ENCODE measurements at places on chromosomes 7 and 10.

DNA sequence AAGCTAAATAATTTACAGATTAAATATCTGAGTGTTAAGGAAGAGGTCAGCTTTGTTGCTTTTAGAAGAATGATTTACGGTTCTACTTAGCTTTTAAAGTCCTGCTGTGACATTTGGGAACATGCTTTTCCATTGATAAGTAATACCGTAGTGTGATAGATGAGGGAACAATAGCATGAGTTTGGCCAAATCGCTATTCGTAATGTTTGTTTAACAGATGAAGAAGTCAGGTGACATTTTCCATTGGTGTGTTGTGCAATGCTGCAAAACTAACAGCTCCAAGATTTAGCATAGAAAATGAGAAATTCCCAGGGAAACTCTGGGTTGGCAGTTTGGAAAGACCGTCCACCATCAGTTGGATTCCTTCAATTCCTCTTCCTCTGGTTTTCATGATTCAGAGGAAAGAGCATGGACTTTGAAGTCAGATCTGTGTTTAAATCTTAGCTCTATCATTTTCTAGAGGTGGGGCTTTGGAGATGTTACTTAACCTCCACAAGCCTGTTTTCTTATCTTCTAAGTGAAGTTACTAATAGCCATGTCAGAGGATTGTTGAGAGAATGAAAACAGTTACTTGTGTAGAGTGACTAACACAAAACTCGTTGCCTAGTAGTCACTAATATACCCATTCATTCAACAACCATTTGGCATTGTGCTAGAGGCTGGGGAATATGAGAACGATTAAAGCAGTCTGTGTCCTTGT, 140.4 kb upstream of the BMPER start:
- DNase-seq = no peak

- no peak for DNase-seq
These were observed 512 bp downstream of the OSBPL3 start for GRCh38 chr7:24979470-24979862.

DNA sequence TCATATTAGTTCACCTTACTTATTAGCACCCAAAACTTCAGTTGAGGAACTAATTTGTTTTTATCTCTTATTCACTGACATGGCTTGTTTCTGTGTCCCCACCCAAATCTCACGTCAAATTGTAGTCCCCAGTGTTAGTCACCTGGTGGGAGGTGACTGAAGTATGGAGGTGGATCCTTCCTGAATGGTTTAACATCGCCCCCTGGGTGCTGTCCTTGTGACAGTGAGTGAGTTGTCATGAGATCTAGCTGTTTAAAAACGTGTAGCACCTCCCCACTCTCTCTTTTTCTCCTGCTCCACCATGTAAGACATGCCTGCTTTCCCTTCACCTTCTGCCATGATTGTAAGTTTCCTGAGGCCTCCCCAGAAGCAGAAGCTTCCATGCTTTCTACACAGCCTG, 75.0 kb upstream of the HECTD2 start:
- DNase-seq = no peak

GRCh38 chr10:53606981-53607380, 834.4 kb upstream of the MBL2 start:
- no peak for DNase-seq

GRCh38 chr7:22216309-22216708, 140.6 kb downstream of the RAPGEF5 start:
- no peak for DNase-seq

- no peak for DNase-seq
These were observed 73.3 kb upstream of the COL13A1 start for GRCh38 chr10:69728335-69728870.

DNA sequence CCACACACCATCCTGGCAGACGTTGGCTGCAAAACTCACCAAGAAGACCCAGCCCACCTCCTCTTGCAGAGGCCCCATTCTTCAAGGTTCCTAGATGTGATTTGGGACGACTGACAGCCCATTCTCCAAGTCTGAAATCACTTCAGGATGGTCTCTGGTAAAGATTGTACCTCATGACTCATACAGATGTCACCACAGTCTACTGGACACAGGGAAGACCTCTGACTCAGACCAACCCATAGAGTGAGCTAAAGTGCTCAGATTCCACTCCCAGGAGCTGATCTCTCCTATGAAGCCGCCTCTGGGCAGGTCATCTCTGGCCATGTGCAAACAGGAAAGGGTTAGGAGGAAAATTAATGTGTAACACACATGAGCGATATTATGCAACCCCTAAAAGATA, 102.4 kb upstream of the VWC2 start:
- DNase-seq = no peak

- DNase-seq = no peak
These were observed 11.7 kb upstream of the VIM start for GRCh38 chr10:17216217-17216900.

- no peak for DNase-seq
These were observed 66.7 kb upstream of the GPR26 start for GRCh38 chr10:123599366-123599849.

GRCh38 chr7:4204513-4205165, 477.5 kb upstream of the FOXK1 start:
- DNase-seq = no peak

DNA sequence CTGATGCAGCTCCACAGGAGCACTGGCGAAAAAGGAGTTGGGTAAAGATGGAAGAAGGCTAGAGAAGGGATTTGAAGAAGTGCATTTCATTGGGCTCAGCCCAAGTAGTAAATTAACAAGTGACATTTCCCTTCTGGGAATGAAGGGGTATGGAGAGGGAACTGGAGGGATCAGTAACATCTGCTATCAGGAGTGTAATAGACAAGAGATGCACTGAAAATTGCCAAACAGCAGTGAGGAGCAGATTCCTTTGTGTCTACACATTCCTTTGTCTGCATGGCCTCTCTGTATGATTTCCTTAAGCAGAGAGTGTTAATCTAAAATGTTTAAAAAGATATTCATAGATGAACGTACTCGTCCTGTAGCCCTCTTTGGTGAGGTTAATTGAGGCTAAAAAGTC, 148.2 kb upstream of the FERD3L start:
- no peak for DNase-seq

DNA sequence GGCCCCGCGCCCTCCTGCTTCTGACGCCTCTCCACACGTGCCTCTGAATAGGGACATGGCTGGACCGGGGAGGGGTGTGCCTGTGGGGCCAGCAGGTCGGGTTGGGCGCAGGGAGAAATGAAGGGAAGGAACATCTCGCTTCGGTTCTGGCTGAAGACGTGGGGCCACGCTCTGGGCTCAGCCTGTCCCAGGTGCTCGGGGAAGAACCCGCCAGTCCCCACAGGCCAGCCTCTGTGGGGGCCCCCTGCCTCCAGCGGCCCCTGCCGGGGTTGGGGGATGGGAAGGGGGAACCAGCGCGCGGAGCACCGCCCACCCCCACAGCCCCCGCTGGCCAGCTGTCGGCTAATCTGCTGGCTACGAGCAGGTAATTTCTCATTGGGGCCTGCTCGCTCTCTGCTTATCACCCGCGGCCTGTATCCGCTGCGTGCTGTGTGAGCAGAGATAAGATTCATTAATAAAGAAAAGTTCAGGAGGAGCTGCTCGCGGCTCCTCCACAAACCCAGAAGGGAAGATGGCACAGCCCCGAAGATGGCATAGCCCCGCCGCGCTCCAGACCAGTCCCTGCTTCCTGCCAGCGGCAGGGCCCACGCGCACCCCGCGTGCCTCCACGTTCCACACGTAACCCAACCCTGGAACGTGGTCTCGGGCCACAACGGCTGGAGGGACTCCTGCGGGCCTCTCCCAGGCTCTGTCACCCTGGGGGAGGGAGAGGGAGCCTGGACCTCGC, 186.2 kb downstream of the ELFN1 start:
- no peak for DNase-seq

DNA sequence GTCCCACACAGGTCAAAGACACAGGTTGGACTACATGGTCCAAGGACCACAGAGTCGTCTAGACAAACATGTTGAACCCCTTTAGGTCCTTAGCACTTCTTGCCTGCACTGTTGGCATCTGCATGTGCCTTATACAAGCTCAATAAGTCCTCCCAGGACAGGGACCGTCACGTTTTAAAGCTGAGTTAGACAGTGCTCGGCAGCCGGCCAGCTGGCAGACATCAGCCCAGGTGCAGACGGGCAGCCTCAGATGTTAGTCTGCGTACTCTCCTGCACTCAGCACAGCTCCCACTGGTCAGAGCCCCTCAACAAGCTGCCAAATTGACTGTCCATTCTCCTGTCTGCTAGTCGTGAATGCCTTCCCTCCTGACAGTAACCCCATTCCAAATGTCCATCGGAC, 34.9 kb downstream of the PARP12 start:
- no peak for DNase-seq

DNA sequence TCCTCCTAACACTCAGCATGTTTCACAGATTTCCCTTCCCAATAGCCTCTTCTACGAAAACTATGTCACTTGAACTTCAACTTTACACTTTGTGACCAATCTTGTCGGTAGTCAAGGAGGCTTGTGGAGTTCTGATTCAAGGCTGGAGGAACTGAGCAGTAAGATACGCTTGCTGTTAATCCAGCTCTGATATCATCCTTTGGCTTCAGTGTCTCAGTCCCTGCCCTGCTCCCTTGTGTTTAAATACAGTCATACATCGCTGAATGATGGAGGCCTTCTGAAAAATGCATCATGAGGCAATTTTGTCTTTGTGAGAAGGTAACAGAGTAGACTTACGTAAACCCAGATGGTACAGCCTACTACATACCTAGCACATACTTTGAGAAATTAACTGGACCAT, 173.6 kb downstream of the RNF133 start:
- DNase-seq = no peak

- DNase-seq = no peak
These were observed 597.6 kb downstream of the PHTF2 start for GRCh38 chr7:78396210-78396609.

DNA sequence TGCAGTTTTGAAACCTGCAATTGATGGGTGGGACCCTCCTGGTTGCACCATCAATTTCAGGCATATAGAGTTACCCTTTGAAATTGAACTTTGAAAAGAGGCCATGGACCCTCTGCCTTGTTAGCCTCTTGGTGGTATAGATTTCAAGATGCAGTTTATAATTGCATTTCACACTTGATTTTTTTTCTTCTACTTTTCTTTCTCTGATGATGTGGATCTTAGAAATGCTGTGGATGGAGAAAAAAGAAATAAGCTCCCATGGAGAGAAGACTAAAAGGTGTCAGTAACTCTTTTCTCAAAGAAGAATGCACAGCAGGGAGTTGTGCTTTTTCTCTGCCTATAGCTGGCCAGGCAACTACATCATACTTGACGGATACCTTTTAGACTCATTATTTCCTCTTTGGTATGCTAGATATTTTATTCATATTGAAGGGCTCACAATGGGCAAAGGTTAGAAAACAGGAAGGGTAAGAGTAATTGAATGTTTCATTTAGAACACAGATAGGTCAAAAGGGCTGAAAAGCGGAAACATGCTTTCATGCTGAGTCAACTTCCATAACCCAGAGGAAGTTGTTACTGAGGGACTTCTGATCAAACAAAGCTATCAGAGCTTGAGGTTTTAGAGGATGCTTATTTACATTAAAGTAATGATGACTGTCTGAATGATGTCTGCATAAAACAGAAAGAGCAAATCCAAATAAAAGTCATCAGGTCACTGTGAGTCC, 773.2 kb upstream of the LRRN3 start:
- DNase-seq = no peak

GRCh38 chr10:85666102-85666501, 700.5 kb downstream of the GRID1 start:
- DNase-seq = no peak

DNA sequence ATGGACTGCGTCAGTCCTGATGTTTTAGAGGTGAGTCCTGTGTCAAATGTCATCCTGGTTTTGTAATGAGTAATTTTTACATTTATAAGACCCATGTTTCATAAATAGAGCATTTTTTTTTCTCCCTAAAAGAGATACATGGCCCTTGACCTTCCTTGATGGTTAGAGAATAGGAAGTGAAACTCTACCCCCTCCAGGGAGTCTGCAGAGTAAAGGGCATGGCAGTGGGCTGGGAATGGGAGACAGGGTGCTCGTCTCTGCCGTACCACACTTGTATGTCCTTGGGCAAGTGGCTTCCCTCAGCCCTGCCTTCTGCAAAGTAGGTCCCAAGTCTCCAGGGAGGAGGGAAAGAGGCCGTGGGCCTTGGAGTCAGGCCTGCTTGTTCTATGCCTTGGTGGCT, 63.9 kb downstream of the WDFY4 start:
- DNase-seq = no peak

- DNase-seq = no peak
These were observed 98.8 kb upstream of the ZNF722 start for GRCh38 chr7:63899691-63900393.

- DNase-seq = peak; percentile 52
These were observed 141.7 kb upstream of the PFKP start for GRCh38 chr10:2925631-2926030.

DNA sequence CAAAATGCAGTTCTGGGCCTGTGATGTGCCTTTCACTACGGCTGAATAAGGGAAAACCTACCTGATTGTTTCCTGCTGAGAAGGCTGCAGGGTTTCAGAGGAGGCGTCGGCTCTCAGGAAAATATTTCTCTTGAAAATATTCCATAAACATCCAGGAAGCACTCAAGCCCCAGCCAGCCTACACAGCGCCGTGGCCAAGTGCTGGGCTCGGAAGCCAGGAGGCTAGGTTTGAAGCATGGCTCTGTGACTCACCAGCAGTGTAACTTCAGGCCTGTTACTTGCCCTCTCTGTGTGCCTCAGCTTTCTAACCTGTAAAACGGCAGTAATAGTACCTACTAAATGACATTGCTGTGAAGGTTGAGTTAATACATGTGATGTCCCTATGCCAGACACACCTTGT, 399.1 kb downstream of the GATA3 start:
- no peak for DNase-seq

- no peak for DNase-seq
These were observed 105.1 kb upstream of the ZEB1 start for GRCh38 chr10:31213959-31214358.

GRCh38 chr10:29304264-29304994, 15.6 kb downstream of the LYZL1 start:
- DNase-seq = peak; percentile 39

DNA sequence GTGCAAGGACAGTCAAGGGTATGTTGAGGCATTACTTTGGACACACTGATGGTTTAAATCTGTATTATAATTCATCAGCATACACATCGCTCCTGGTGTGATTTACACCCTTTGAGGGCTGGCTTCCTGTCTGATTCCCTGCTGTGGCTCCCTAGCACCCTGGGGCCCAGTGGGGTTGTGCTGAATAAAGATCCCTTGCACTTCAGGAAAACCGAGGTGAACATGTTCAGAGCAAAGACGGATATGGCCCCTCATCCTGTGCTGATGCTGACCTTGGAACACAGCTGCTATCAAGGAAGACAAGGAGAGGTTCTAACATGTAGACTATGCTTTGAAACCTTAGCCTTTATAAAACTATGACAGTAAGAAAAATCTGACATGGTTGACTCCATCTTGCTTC, 84.6 kb upstream of the UNC5B start:
- no peak for DNase-seq

DNA sequence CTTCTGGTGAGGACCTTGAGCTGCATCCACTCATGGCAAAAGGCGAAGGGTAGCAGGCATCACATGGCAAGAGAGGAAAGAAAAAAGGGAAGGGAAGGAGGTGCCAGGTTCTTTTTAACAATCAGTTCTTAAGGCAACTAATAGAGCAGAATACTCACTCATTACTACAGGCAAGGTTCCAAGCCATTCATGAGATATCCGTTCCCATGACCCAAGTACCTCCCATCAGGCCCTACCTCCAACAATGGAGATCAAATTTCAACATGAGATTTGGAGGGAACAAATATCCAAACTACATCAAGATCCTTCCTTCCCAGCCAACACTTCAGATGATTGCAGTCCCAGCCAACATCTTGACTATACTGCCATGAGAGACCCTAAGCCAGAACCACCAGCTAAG, 38.9 kb upstream of the YAE1 start:
- no peak for DNase-seq
